ENCODE measurements at places on chromosomes 11 and 22. TPM values are rescaled to one million over a fixed set of nuclear protein-coding genes. Genes with fewer than 3 reads are reported as not detected.

DNA sequence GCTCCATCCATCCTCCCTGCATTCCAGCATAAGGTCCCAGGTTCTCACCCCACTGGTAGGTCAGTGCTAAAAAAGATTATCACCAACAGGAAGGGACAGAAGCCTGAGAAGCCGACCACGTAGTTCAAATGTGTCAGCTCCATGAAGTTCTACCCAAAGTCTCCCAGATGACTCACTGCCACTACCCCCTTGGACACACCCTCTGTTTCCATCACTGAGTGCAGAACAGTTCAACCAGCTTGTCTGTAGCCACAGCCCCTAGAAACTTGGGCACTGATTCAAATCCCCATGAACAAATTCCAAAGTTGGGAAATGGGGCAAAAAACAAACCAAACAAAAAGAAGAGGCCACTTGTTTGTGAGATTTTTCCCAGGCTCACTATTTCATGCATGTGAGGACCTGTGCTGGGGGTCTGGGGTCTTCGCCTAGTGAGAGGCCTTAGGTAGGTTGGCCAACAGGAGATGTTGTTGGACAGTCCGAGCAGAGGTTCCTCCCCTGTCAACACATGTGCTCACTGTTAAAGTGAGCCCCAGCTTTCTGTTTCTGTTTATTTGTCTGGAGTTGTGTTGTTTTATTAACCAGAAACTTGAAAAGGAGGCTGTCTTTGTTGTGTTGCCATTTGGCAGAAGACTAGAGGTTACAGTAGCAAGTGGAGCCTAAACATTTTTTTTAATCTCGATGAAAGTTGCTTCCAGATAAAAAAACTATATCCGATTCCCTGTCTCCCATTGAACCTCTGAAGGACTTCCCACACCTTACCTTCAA lies 24.2 kb upstream of the FLI1 start:
- no peak for DNase-seq

GRCh38 chr11:13076961-13077360 lies 67.8 kb downstream of the RASSF10 start:
- DNase-seq, result no peak

- no peak for DNase-seq
Measured at GRCh38 chr11:2134022-2135010, 4.9 kb downstream of the IGF2 start.

DNA sequence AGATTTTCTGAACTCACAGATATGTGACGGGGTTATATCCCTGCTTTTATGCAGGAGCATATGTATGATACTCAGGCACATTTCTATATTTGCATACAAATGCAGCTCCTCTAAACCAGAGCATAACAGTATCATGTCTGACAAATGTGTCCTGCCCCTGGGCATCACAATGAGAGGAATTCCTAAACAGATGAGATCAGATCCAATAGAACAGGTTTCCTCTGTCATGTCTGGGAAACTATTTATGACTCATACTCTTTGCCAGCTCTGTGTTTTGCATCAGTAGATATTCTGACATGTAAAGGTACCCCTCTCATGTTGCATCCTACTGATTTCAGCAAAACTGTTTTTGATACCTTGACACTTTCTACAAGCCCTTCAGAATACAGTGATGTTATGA lies 29.4 kb downstream of the SYT9 start:
- DNase-seq, result no peak

GRCh38 chr22:34841331-34841771 lies 224.6 kb upstream of the ISX start:
- no peak for DNase-seq

DNA sequence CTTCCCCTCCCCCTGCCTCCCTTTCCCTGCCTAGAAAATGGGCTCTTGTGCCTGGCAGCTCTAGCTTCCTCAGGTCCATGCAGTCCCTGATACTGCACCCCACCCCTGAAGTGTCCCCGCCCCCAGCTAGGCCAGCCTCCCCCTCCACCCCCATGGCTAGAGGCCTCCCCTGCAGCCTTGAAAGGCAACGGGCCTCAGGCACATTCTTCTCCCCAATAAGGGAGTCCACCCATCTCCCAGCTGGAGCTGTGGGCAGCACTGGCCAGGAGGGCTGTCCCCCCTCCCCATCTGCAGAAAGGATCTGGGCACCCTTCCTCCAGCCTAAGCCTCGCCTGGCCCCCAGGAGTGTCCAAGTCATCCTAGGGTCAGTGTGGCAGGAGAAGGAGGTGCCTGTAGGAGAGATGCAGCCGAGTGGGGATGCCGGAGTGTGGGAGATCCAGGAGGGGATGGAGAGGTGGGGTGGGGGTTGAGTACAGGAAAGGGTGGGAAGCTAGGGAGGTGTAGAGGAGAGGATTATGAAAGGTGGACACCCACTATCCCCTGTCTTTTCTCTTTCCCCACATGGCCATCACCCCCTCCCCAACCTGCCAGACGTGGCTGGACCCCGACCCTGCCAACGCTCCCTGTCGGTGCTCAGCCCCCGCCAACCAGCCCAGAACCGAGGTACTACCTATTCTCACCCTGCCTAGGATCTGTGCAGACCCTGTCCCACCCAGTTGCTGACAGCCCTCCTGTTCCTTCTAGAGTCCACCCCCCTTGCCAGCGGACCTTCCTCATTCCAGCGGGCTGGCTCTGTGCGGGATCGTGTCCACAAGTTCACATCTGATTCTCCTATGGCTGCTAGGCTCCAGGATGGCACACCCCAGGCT lies 9.3 kb downstream of the SMTN start:
- DNase-seq, result no peak

DNA sequence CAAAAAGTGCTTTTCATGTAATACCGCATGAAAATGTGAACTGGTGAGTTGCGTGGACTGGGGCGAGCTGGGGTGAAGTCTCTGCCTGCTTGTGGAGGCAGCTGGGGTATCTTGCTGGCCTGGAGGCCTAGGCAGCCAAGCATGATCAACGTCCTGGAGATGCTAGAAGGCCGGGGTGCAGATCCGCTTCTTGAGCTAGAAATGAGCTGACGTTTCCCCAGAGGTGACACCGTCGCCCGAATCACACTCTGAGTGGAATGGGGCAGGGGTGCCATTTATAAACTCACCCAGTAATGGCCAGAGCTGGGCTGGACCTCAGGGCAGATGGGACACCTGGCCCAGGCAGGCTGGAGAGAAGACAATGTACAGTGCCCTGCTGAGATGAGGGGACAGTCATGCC lies 1513.0 kb downstream of the TBC1D22A start:
- no peak for DNase-seq

GRCh38 chr22:50313600-50313999 lies 6.2 kb upstream of the PLXNB2 start:
- no peak for DNase-seq

DNA sequence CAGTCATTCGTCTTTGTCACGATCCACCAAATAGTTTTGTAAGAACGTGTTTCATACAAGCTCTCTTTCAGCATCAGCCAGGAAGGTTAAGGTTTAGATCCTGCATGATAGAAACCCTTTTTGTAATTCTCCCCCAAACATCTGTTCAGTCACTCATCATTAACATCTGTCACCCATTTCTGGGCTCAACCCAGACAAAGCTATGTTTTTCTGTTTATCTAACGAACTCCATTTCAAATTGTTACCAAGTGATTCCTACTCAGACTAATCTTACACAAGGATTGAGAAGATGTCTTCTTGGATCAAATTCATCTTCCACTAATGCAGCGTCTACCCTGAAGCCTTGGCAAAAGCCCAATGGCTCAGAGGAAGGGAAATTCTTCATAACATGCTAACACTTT lies 58.8 kb downstream of the FZD4 start:
- DNase-seq, result no peak

Gene MYRF
- total RNA-seq, result 0.09 TPM

Gene RASGRP2
- total RNA-seq, result 38.1 TPM

Gene IL18
- 7.3 TPM for total RNA-seq

Gene DRD4
- total RNA-seq, result 0.09 TPM

Gene DGAT2
- 8.5 TPM for total RNA-seq

Gene ENTHD1
- total RNA-seq, result 0.85 TPM
